ENCODE measurements at places on chromosomes 16 and 17.

GRCh38 chr17:75468779-75469373 lies 12.4 kb downstream of the TMEM94 start:
- no peak for DNase-seq

GRCh38 chr16:73056448-73056847 lies 8.5 kb upstream of the ZFHX3 start:
- DNase-seq = no peak

DNA sequence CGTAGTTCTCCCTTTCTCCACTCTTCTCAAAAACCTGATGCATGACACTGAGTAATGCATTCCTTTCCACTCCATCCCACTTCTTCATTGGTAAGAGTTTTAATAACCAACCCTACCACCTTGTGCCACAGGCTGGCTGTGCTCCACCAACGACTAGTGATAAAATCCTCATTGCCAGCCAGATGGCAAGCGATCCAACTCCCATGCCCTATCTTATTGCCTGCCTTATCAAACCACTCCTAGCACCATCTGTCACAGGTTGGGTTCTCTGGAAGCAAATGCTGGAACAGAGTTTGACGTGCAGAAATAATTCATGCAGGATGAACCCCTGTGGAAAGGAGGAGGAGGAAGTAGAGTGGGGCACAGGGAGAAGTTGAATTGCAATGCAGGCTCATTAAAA lies 99.5 kb downstream of the CHD9NB start:
- DNase-seq = no peak

- no peak for DNase-seq
Measured at GRCh38 chr17:67440277-67441051, 63.4 kb downstream of the PITPNC1 start.

GRCh38 chr16:21194771-21195301 lies 16.5 kb downstream of the ZP2 start:
- DNase-seq = no peak
